ENCODE measurements at places on chromosomes 12 and 14.
A peak's percentile ranks its signal among the peaks of the same experiment; 100 is the strongest.

DNA sequence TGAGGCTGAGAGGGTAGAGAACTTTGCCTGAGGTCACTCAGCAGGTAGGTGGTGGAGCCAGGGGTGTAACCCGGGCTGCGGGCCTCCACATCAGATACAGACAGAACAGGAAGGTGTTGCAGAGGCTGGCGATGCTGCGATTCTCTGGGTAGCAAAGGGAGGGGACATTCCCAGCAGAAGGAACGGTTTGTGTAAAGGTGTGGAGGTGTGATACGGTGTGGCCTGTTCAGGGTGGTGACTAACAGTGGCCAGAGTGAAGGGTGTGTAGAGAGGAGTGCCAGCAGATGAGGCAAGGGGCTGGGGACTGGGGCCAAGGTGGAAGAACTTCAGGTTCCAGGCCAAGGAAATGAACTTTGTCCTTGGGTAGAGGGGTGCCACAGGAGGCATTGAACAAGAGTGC lies 18.2 kb upstream of the FAIM2 start:
- DNase-seq, result no peak

DNA sequence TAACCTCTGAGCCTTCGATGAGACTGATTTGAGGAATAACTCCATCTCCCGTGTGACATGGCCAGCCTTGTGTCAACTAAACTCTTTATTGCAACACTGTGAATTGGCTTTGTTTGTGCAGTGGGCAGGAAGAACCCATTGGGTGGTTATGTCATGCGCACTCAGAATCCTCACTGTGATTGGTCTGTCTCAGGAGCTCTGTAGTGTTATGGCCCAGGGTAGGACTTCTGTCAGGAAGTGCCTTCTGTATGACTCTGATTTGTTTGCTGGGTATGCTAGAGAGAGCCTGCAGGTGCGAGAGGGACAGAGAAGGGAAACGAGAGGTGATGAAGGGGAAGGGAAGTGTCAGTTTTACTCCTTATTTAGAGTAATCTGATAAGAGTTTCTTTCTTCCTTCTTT lies 71.5 kb upstream of the DCD start:
- DNase-seq, result no peak

GRCh38 chr12:108840605-108841332 lies 16.6 kb downstream of the SSH1 start:
- DNase-seq, result no peak

- DNase-seq, result no peak
Observed at GRCh38 chr12:104890476-104891096, 67.5 kb downstream of the SLC41A2 start.

DNA sequence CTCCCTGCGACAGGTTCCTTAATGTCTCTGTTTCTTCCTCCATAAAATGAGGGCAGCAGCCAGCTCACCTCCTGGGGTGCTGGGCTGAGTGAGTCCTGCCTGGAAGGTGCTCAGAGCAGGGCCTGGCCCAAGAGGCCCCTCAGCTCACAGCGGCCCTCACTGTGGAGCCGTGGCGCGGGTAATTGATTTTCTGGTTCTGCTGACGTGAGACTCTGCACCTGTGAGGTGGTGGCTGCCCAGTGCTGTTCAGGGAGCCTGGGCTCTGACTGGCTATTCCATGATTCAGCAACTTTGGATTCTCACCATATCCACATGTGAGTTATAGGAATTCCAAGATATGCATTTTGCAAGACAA lies 266.6 kb downstream of the ADGRD1 start:
- no peak for DNase-seq

- peak; percentile 73 for DNase-seq
Observed at GRCh38 chr14:68782091-68782981, 10.5 kb downstream of the ZFP36L1 start.

GRCh38 chr12:132319359-132319950 lies 9.9 kb downstream of the GALNT9 start:
- DNase-seq, result no peak

DNA sequence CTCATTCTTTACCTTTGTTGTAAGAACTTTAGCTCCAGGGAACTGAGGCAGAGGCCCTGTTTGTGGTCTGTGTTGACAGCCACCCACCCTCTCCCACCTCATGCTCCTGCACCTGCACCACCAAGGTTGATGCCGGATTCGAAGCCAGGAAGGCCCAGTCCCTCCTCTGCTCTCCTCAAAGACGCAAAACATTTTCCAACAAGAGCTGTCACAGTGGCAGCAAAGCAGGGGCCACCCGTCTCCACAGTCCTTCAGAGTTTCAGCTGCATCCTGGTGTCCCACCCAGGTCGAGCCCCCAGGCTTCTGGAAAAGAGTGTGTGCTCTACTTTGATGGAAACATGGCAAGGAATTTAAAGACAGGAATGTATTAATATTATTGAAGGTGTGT lies 37.4 kb downstream of the MMAB start:
- DNase-seq, result no peak

GRCh38 chr12:8712572-8712971 lies 14.8 kb downstream of the RIMKLB start:
- DNase-seq, result no peak

DNA sequence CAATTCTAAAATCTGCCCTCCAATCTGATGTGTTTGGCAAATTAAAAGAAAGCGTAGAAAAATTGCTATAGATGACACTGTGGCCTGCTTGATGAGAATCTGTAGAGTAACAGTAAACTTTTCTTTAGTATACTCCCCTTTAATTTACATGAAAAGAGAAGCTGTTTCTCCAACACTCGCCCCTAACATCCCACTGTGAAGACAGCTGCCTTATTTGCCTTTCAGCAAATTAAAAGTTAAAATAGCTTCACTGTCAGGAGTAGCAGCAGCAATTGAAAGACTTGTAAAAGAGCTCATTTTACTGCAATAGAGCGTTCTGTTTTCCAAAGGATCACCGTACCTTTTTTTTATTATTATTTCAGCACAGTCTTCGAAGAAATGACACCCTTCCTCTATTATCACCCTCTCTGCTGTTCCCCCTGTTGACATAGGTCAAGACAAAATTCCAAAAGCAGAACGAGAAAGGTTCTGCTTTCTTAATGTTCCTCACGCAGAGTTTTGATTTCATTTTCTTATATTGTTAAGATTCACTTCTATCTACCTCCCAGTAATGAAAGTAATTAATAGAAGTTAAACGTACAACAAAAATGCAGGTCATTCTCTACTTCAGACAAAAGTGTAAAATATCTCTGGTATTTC lies 153.5 kb upstream of the USP15 start:
- no peak for DNase-seq

All from CD4-positive, alpha-beta T cell treated with Interferon alpha-2 for 1 hour (primary cell).